Activated CD4-positive, alpha-beta memory T cell treated with anti-CD3 and anti-CD28 coated beads for 36 hours (primary cell): ENCODE measurements at places on chromosomes 4 and X.
A peak's percentile ranks its signal among the peaks of the same experiment; 100 is the strongest.

- DNase-seq, result no peak
Measured at GRCh38 chrX:112844250-112844649, 3.6 kb upstream of the AMOT start.

GRCh38 chr4:17957688-17958087 is 63.9 kb downstream of the LCORL start:
- DNase-seq, result no peak

GRCh38 chr4:111605111-111605510 is 540.1 kb upstream of the FAM241A start:
- DNase-seq, result no peak

GRCh38 chr4:113636877-113637276 is 124.7 kb downstream of the CAMK2D start:
- DNase-seq, result peak; percentile 26

- no peak for DNase-seq
Measured at GRCh38 chr4:33715841-33716395, 2528.4 kb downstream of the ARAP2 start.
